Stimulated activated CD4-positive, alpha-beta T cell treated with anti-CD3 and anti-CD28 coated beads, Interleukin-1b, Interleukin-23, amount 100 ng/mL, for 24 hours (primary cell): ENCODE measurements at places on chromosomes 1 and 21.

DNA sequence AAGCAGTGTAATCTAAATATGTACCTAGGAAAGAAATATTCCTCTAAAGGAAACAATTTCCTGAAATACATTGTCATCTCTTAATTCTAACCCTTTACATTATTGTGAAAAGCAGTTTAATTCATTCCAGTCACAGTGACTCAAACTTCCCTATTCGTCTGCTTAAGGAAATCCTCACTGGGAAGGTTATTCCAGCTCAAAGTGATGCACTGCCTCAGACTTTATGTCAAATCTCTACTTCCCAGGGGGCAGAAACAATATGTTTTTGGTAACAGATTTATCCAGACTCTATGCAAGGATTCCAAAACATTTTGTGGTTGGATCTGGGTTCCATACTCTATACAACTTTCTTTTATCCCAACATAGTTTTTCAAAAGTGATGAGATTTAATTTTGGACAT is 145.2 kb downstream of the NTMT2 start:
- no peak for DNase-seq

GRCh38 chr1:54845772-54846171 is 41.2 kb downstream of the DHCR24 start:
- no peak for DNase-seq

DNA sequence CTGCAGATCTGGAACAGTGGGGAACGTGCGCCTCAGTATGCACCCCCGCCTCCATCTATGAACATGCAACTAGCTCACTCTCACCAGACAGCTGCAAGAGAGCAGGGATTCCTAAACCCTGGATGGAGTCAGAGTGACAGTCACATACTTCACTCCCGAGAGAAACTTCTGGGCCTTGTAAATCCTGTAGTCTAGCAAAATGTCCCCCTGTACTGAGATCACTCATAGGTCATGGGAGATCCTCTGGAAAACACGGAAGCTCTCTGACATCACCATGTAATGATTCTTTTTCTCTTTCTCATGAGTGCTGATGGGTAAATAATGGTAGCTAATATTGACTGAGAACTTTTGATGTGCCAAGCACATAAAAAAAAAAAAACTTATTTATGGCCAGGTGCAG is 23.4 kb upstream of the TARDBP start:
- no peak for DNase-seq

DNA sequence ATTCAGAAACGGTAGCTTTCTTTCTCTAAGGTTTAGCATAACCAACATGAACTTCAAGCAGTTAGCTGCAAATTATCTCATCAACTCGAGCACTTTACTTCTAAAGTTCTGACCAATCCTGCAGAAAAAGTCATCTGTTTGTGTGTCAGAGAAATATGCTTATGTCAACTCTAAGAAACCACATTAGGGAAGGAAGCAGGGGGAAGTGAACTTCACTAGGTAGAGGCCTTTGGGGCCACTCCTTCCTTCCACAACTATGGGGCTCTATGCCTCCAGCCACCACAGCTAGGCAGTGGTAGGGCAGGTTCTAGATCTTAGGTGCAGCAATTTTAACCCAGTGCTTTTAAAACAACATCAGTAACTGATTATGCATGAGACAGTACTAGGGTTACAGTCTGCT is 375.9 kb downstream of the DSCAM start:
- no peak for DNase-seq

- no peak for DNase-seq
Measured at GRCh38 chr1:200429221-200429751, 19.4 kb upstream of the ZNF281 start.

- DNase-seq, result no peak
Measured at GRCh38 chr21:35406635-35407034, 357.5 kb upstream of the RUNX1 start.

- DNase-seq, result no peak
Measured at GRCh38 chr1:27011058-27011764, 1.4 kb downstream of the TENT5B start.

DNA sequence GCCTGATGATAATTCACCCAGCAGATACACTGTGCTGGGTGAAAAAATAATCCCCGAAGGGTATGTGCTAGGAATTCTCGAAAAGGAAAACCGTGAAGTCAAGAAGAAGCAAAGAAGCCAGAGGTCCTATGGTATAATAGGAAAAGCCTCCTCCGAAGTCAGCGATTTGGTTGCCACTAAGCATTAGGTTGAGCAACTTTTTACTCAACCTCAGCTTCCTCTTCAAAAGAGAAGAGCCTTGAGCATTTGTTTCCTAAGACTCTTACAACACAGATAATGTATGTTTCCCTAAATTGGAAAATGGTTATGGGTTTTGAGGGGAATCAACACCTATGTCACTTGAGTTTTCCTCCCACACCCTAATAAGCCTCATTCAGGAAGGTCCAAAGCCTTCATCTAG is 21.3 kb upstream of the MNDA start:
- no peak for DNase-seq

- no peak for DNase-seq
Measured at GRCh38 chr1:246226041-246226440, 281.0 kb downstream of the SMYD3 start.
